ENCODE measurements at places on chromosomes 1 and 21.

DNA sequence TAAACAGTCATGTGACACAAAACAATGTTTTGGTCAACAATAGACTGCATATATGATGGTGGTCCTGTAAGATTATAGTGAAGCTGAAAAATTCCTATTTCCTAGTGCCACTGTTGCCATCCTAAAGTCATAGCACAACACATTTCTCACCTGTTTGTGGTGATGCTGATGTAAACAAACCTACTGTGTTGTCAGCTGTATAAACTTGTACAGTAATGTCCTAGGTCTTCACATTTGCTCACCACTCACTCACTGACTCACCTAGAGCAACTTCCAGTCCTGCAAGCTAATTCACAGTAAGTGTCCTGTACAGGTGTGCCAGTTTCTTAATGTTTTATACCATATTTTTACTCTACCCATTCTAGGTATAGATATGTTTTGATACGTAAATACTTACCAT lies 326.1 kb upstream of the USP24 start:
- no peak for DNase-seq

GRCh38 chr1:33443705-33444180 lies 12.8 kb upstream of the PHC2 start:
- no peak for DNase-seq

- DNase-seq = no peak
Measured at GRCh38 chr1:233033361-233033760, 83.0 kb downstream of the NTPCR start.

GRCh38 chr1:158728510-158729225 lies 8.1 kb upstream of the OR6K3 start:
- no peak for DNase-seq

GRCh38 chr1:15734901-15735300 lies 1.2 kb upstream of the SLC25A34 start:
- no peak for DNase-seq

GRCh38 chr1:39081271-39082009 lies 55.3 kb downstream of the NDUFS5 start:
- no peak for DNase-seq

DNA sequence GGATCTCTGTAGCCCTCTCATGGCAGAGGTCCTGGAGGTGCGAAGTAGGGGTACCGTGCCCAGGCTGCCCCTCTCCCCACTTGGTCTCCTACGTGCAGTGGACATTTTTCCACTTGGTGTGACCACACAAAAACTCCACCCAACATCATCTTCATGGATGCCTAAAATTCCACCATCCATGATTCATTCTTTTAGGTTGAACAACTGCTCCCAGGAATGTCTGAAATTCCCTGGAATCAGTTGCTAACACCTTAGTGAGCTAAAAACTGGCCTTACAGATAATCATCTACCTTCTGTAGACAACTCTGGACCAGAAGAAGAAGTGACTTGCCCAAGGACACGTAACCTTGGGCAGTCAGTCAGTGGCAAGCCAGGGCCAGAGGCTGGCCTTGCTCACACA lies 32.1 kb upstream of the CLIC4 start:
- DNase-seq = peak; percentile 45

DNA sequence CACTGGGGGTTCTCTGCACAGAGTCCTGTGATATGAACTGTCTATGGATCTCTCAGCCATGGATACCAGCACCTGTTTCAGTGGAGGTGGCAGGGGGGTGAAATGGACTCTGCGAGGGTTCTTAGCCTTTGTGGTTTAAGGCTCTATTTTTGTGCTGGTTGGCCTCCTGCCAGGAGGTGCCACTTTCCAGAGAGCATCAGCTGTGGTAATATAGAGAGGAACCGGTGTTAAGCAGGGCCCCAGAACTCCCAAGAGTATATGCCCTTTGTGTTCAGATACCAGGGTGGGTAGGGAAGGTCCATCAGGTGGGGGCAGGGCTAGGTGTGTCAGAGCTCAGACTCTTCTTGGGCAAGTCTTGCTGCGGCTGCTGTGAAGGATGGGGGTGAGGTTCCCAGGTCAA lies 330.0 kb upstream of the PLD5 start:
- no peak for DNase-seq

DNA sequence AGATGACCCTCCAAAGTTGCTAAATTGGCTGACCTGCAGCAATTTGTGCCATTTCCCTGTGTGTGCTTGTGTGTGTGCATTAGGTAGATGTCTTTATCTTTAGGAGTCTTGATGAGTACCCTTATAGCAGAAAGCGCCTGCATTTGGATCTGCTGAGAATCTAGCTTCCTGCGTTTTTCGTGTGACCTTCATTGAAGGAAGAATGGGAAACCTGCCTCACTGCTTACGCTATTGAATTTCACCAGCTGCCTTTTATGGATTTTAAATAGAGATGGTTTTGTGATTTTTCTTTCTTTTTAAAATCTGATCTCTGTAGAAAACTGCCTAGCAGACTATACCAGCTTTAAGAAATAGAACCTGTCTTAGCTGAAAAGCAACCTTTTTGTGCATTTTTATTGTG lies 124.5 kb downstream of the CACHD1 start:
- no peak for DNase-seq
